ENCODE measurements at places on chromosomes 6 and 20.

- no peak for DNase-seq
Measured at GRCh38 chr20:32072168-32072750, 20.2 kb downstream of the HCK start.

- DNase-seq = no peak
Measured at GRCh38 chr6:106872049-106872448, 102.5 kb downstream of the CD24 start.

- no peak for DNase-seq
Measured at GRCh38 chr6:167735951-167736288, 90.8 kb upstream of the AFDN start.

GRCh38 chr6:81401970-81402690 is 350.4 kb downstream of the TENT5A start:
- DNase-seq = no peak

- DNase-seq = no peak
Measured at GRCh38 chr20:15582146-15582760, 991.0 kb downstream of the KIF16B start.

DNA sequence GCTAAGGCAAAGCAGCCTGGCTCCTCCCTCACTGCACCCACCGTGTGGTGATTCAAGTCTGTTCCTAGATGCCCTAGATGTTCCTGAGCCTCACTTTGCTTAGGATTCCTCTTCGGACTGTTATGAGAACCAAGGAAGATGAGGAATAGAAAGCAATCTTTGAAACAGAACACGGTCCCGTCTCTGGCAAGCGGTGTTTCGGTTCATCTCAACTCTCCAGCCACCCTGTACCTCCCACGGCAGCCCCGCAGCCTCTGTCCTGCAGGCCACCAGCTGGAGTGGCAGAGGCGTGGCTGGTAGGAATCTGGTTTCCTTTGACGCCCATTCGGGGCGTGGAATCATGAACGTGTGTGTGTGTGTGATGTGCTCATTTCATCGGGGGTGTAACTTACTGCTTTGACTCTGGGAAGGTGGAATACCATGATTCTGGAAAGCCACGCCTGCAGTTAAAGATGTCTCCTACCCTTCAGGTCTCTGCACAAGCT is 21.3 kb downstream of the PDE10A start:
- DNase-seq = no peak

GRCh38 chr6:5626727-5627426 is 365.6 kb downstream of the FARS2 start:
- no peak for DNase-seq

GRCh38 chr6:111777357-111777756 is 95.9 kb downstream of the FYN start:
- DNase-seq = no peak

GRCh38 chr20:18443886-18444285 is 22.9 kb downstream of the DZANK1 start:
- no peak for DNase-seq

DNA sequence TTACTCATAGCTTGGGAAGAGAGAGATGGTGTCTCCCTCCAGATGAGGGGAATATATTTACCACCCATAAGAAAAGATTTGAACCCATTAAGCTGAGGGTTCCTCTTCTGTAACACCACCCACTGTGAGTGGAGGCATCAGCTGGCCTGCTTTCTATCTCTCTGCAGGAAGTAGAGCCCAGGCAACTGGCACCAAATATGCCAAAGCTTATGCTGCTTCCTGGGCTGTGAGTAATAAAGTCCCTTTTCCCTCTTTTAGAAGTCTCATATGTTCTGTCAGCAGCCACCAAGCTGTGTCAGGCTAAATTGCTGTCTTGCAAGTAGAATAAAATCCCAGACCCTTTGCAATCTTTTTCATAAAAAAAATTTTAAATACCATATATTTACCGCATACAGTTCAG is 241.4 kb downstream of the LAMA2 start:
- DNase-seq = no peak

DNA sequence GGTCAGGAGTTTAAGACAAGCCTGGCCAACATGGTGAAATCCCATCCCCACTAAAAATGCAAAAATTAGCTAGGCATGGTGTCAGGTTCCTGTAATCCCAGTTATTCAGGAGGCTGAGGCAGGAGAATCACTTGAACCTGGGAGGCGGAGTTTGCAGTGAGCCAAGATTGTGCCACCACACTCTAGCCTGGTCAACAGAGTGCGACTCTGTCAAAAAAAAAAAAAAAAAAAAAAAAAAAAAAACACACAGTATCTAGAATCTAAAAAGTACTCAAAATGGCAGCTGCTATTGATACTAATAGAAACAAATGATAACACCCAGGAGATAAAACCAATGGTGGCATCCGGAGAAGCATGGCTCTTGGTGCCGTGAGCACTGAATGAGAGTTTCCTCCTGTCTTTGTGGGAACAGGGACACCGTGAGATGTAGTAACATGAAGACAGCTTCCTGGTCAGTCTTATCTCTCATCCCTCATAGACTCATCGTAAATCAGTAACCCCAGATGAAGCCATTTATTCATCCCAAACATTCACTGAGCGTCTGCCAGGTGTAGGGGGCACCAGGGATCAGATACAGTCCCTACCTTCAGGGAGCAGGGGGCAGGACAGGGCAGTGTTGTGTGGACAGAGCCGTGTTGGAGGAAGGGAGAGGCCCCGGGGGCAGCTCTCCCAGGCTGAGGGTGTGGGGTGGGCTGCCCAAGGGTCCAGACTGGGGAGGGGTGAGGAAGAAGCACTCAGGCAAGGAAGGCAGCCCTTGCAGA is 66.1 kb downstream of the SYNJ2 start:
- no peak for DNase-seq

DNA sequence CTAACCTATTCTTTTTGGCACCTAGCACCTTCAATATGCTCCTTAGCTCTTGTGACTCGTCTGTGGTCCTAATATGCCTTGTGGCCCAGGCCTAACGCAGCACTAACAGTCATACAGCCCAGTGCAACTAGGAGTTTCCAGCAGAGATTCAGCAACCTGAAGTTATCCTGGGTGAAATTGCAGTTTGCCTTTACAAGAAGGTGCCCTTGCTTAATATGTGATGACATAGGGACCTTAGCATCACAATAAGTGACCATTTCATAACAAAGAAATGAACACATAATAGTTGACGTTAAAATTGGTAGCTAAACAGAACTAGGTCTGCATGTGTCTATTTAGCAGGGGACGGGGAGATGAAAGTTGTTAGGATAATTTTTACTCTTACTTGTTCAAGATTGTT is 10.1 kb downstream of the FIG4 start:
- DNase-seq = no peak

DNA sequence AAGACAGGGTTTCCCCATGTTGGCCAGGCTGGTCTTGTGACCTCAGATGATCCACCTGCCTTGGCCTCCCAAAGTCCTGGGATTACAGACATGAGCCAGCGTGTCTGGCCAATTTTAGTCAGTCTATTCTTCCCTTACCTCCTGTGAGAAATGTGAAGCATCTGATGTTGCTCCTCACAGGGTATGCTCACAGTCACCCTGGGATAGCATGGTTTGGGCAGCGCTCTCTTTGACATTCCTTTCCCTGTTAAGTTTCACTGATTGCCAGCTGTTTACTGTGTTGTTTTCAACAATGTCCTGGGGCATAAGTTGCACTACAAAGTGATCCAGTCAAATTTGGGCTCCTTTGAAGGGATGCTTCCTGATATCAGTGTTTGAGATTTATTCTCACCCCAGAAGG is 13.1 kb downstream of the CDC5L start:
- no peak for DNase-seq

DNA sequence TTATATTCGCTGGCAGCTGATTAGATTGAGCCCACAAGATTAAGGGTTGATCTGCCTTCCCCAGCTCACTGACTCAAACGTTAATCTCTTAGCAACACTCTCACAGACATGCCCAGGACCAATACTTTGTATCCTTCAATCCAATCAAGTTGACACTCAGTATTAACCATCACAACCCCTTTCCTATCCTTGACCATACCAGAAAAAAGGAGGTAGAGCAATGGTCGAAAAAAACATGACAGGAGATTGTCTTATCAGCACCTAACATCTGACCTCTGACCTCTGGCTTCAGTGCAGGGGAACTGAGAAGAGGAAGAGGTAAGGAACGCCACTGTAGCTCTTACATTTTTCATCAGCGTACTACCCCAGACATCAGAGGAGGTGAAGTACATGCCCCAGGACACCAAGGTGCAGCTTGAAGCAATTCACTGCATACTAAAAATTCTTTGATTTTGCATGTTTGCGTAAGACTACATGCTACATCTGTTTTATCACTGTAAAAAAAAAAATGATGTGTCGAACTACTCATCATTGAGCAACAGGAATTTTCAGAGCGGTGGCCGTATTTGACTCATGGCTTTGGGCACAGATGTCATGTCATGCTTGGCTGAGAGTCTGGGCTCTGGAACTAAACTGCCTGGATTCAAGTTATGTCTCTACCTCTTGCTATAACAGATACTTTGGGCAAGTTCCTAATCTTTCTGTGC is 188.0 kb upstream of the TAB2 start:
- DNase-seq = no peak

DNA sequence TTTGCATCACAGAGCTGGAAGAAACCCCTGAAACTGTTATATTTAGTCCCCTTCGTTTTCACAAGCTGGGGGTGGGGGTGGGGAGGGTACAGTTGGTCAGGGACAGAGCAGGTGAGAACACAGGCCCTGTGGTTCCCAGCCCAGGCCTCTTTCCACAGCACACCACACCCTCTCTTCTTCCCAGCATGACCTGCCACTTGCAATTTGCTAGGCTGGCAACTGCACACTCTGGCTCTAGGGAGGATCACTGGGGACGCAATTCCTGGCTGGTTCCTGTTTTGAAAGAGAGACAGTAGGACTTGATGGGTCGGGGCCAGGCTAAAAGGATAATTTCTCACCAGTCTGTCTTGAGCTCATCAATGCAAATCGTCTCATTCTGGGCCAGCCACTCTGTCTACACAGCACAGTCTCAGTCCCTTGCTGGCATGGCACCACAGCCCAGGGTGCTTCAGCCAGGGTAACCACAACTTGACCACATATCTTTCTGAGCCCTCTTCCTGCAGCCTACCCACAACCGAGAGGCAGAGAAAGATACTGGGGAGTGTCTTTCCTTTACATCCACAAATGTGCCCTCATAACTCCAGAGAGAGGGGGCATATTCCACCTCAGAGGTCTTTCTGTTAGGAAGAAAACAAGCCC is 41.7 kb upstream of the EMILIN3 start:
- no peak for DNase-seq

GRCh38 chr6:25085756-25086155 is 150.0 kb upstream of the RIPOR2 start:
- DNase-seq = no peak

DNA sequence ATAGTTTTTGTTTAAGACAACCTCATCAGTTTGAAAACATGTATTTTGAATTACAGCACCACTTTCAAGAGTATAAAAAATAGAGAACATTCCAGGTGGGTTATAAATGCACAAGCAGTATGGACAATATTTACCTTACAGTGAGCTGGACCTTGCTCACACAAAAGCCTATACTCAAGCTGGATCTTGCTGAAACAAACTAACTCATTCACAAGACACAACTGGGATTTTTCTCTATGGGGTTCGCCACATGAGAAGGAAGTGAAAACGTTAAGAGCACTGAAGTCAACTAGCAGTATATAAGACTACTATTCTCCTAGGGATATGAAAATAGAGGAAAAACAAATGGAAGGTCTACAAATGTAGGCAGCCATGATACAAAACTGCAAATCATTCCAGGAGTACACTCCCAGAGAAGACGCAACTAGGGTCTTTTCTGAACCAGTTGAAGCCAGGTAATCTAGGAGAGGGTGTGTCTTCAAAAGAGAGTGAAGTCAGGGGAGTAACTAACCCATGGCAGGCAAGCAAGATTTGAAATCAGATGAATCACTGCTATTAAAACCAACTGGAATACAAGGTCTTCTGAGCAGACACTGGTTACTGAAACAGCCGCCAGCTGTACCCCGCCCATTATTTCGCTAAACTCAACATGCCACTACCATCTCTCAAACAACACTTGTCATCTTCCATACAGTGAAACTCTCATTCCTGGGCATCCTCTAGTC is 26.5 kb downstream of the STAU1 start:
- no peak for DNase-seq

DNA sequence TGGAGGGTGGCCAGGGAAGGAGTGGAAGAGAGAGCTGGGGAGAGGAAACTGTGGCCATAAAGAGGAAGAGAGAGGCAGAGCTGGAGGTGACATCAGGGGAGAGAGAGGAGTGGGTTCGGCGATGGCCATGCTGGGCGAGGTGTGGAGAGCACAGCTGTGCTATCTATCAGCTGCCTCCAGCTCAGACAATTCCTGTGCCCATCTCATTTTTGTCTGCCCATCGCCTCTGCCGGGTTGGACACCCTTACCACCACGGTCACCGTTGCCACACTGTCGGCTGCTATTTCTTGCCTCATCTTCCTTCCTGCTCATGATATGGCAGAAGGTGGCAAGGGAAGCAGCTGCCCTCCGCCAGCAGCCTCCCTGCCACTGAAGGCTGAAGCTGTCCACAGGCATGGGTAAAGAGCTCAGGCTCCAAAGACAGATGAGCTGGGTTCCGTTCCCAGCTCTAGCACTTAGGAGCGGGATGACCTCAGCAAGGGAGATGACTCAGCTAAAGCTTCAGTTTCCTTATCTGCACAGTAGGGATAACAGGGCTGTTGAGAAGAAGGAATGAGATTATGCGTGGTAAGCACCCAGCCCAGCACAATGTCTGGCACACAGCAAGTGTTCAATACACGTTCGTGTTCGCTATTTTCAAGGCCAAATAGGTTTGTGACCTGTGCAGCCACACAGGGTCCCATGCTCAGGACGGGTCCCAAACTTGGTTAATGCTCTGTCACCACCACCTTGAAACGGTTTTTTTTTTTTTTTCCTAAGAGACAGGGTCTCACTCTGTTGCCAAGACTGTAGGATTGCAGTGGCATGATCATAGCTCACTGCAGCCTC is 21.9 kb upstream of the TAF8 start:
- no peak for DNase-seq

DNA sequence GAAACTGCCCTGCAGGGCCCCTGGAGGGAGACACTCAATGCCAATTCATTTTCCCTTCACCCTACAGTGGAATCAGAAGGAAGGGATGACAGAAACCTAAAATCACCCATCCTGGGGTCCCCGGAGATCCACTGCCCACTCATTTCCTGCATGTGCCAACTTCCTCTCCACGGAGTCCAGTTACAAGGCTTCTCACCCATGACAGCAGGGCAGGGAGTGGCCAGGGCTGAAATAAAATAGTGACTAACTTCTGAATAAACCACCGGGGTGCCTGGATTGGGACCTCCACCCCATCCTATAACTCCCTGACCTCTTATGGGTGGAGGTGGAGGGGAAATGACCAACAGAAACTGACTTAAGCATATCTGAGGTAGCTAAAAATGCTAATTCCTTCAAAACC is 362.3 kb downstream of the MAFB start:
- no peak for DNase-seq

DNA sequence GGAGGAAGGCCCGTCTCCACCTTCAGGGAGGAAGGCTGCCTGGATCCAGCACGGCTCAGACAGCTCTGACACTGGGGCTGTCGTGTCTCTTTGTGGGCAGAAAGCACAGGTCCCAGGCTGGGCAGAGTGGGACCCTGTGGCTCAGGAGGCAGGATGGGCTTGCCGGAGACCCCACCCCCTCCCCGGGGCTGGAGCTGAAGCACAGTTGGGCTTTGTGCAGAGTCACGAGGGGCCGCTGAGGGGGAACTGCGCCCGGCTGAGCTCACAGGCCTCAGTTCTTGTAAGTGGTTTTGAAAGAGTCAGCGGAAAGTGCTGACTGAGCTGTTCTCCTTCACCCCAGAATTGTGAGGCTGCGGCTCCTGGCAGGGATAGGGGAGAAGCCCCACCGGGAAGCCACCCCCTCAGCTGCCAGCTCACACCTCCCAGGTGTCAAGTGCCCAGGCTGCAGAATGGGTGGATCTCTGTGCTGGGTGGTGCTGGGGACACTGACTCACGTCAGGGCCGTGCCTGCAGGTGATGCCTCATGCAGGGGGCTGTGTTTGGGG is 145.5 kb upstream of the RNF24 start:
- no peak for DNase-seq
